ENCODE measurements at places on chromosomes 5 and 9.

DNA sequence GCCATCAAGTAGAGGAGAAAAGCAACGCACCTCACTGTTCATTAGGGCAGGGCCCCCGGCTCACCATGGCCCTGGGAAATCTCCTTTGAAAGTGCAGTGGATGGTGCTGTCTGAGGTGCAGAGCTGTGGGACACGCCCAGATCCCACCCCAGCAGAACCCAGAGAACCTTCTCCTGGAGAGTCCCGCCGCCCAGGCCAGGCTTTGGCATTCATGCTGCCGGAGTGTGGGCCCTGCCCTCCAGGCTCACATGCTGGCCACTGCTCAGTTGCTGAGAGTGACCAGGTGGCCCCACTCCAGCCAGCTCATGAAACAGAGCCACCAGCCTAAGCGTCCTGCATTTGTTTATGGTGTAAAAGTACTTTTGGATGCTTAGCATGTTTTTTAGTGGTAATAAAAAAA is 23.8 kb upstream of the LRRC14B start:
- DNase-seq, result no peak

GRCh38 chr5:17042041-17042440 is 106.0 kb upstream of the MYO10 start:
- no peak for DNase-seq

DNA sequence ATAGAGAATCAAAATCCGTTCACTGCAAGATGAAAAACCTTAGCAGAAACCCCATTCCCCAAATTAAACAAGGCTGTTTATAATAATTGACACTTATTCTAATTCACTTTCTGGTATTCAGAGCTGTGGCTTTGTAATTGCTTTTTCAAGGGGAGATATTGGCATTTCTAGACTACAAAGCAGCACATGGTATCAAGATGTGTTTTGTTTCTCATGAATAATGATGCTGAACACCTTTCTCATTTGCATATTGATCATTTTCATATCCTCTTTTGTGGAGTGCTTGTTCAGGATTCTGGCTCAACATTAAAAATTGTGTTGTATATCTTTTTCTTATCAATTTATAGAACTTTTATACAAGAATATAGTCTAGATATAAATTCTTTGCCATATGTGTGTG is 22.4 kb upstream of the ANKRD55 start:
- no peak for DNase-seq

DNA sequence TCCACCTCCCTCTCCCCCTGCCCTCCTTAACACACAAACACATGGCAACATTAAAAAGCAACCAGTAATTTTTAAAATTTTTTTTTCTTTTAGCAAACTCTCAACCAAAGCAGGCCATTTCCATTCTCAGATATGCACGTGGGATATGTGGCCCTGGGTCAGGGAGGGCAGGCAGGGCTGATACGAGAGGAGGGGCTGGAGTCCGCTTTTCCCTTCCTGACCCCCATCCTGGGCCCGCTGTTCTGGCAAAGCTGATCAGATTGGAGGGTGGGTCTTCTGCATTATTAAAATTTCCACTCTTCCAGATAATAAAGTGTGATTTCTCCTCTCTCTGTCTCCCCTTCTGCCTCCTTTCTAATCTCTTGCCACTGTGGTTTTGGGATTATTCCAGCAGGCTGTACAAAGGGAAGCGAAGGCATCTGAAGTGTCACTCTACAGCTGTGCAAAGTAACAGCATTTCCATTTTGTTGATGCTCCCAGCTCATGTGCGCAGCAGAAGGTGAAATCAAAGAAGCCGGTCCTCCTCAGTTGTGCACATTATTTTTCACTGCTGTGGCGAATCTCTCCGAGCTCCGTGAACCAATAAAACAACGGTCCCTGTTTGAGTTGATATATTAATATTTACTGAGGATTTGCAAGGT is 12.0 kb downstream of the IRX1 start:
- DNase-seq, result no peak

DNA sequence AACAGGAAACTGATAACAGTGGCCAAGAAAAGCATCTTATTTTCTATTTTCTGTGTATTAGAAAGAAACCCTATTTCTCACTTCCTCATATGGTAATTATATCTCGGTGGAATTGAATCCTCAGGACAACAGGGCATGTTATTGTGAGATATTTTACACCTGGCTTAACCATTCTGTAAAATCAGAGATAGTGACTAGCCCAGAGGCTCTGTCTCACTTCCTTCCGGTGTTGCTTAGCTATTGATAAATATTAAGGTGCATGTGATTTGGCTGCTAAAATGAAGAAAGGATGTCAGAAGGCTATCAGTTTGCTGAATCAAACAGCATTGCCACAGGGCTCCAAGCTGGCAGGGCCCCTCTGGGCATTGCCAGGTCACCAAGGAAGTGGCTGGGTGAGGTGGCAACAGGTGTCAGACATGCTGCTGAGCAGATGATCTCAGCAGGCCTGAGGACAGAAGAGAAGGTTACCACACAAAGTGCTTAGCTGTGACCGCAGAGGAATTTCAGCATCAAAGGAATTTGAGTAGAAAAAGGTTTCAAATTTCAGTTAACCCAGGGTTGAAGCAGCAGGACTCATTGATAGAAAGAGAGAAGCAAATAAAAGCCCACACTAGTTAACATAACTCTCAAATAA is 330.7 kb downstream of the PDE4D start:
- DNase-seq, result peak; percentile 36

GRCh38 chr5:35159370-35159742 is 70.9 kb downstream of the PRLR start:
- DNase-seq, result no peak

DNA sequence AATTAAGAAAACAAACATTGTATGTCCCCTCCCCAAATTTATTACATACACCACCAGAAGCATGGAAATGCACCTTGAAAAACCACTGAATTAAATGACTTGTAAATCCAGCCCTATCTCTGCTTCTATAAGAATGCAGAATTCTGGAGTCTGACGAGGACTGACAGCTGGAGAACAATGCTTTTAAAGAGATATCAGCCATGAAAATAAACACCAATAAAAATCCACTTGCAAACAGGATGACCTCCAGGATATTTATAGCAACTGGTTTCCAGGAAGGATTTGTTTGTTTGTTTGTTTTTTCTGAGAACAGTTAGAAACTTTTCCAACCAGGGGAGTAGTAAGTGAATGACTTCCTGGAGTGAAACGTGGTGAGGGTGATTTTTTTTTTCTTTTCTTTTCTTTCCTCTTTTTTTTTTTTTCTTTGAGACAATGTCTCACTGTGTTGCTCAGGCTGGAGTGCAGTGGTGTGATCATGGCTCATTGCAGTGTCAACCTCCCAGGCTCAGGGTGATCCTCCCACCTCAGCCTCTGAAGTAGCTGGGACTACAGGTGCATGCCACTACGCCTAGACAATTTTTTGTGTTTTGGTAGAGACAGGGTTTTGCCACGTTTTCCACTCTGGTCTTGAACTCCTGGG is 38.7 kb upstream of the SLC36A1 start:
- no peak for DNase-seq

- peak; percentile 40 for DNase-seq
These were observed 4.5 kb downstream of the DBN1 start for GRCh38 chr5:177468685-177469628.

GRCh38 chr5:144289277-144289676 is 118.6 kb downstream of the KCTD16 start:
- DNase-seq, result no peak

- no peak for DNase-seq
These were observed 18.4 kb downstream of the ZNF346 start for GRCh38 chr5:177040814-177041420.

- DNase-seq, result no peak
These were observed 60.1 kb upstream of the GNA14 start for GRCh38 chr9:77708064-77708815.

- DNase-seq, result no peak
These were observed 67.5 kb upstream of the IRX2 start for GRCh38 chr5:2818936-2819335.

Data from urothelium cell line (cell line).